ENCODE measurements at places on chromosomes 7 and 10. TPM values are rescaled to one million over a fixed set of nuclear protein-coding genes. Genes with fewer than 3 reads are reported as not detected.

GRCh38 chr7:148304083-148304335, 286.6 kb upstream of the C7orf33 start:
- no peak for DNase-seq

DNA sequence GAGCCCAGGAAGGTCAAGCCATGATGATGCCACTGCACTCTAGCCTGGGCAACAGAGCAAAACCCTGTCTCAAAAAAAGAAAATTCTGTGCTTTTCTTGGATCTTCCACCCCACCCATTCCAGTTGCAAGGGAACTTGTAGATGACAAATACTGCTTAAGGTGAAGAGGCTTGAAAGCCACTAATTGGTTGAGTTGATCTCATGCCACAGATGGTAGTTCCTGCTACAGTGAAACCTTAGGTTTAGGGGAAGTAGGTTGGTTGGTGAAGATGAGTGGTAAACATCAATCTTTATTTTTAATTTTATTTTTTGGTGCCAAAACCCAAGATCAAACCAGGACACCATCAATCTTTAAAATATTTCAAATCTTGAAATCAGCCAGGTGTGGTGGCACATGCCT, 2.9 kb upstream of the GDI2 start:
- DNase-seq = no peak

EPHB4 gene
- total RNA-seq = 1.9 TPM

TAS2R3 gene
- total RNA-seq = 0.50 TPM

GRCh38 chr7:140349144-140349771, 49.1 kb downstream of the SLC37A3 start:
- no peak for DNase-seq

GRCh38 chr7:90677486-90678404, 81.6 kb downstream of the CDK14 start:
- no peak for DNase-seq

- DNase-seq = peak; percentile 32
Observed at GRCh38 chr10:58064714-58065528, 202.8 kb downstream of the IPMK start.

- no peak for DNase-seq
Observed at GRCh38 chr7:128879939-128880746, 17.5 kb downstream of the ATP6V1F start.

DNA sequence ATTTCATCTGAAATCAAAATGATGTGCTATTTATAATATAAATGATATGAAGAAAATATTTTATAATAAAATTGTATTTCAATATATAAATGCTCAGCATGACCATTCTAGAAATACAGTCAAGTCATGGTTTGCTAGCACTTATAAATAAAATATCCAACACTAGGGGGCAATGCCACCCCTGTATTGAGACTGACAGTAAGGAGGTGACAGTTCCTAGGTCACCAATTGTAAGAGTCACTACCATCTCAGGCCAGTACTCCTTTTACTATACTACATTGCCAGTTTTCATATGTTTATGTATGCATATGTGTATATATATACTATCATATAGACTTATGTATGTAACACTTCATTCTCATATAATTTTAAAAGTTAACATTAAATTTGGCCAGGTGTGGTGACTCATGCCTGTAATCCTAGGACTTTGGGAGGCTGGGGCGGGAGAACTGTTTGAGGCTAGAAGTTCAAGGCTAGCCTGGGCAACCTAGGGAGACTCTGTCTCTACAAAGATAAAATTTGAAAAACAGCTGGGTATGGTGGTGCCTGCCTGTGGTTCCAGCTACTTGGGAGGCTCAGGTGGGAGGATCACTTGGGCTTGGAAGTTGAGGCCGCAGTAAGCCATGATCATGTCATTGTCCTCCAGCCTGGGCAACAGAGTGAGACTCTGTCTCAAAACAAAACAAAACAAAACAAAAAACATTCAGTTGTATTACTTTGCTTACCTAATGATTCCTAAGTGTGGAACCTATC, 2.4 kb upstream of the CNOT4 start:
- DNase-seq = peak; percentile 60

- DNase-seq = peak; percentile 48
Observed at GRCh38 chr10:61904733-61905725, 3.5 kb downstream of the ARID5B start.

HPSE2 gene
- not detected for total RNA-seq

GRCh38 chr7:43110791-43111535, 1.5 kb upstream of the HECW1 start:
- no peak for DNase-seq

LRRN3 gene
- 196 TPM for total RNA-seq

NPY4R gene
- not detected for total RNA-seq

DNA sequence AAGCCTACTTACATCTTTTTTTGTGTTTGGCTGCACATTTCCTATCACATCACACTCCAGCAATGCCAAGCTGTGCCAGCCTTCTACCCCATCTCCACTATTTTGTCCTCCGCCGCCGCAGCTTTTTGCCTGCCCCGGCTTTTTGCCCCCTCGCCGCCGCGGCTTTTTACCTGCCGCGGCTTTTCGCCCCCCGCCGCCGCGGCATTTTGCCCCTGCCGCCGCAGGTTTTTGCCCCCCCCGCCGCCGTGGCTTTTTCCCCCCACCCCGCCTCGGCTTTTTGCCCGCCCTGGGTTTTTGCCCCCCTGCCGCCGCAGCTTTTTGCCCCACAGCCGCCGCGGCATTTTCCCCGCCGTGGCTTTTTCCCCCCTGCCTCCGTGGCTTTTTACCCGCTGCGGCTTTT, 506.0 kb downstream of the ZNF37A start:
- no peak for DNase-seq

FXYD4 gene
- not detected for total RNA-seq

HMX2 gene
- not detected for total RNA-seq

NUTM2B gene
- 0.87 TPM for total RNA-seq

DNA sequence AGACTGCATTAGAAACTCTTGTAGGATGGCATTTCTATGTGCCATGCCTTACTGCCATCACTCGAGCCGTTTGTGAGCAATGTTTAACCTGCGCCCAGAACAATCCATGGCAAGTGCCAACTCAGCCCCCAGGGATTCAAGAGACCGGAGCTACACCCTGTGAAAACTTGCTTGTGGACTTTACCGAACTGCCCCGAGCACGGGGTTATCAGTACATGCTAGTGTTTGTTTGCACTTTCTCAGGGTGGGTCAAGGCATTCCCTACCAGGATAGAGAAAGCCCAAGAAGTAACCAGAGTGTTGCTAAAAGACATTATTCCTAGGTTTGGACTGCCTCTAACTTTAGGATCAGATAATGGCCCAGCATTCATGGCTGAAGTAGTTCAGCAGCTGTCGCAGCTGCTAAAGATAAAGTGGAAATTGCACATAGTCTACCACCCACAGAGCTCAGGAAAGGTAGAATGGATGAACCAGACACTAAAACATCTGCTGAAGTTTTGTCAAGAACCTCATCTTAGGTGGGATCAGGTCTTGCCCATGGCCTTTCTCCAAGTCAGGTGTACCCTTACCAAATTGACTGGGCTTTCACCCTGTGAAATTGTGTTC, 8.9 kb upstream of the CYREN start:
- no peak for DNase-seq

- no peak for DNase-seq
Observed at GRCh38 chr7:51187941-51188340, 128.7 kb downstream of the COBL start.

Data from activated CD8-positive, alpha-beta T cell treated with anti-CD3 and anti-CD28 coated beads, Interleukin-2, amount 10 ng/mL, durations not matched to agents 7 days and 5 days (primary cell).